ENCODE measurements at places on chromosomes 1 and 21. TPM values are rescaled to one million over a fixed set of nuclear protein-coding genes. Genes with fewer than 3 reads are reported as not detected.

DNA sequence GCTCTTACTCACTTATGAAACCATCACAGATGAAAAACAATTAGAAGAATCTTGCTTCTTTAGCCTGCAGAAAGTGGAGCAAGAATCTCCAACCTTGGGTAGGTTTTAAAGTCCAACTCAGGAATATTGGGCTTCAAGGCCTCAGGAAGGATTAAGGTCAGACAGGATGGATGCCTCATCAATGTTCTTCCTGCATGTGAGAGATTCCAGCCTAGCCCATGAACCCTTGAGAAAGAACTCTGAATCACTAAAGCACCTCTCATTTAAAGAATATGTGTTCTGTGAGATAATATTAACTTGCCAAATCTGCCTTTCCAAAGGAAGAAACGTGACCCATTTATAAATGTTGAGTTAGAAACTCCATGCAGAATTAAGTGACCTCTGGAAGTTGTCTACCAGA lies 345.2 kb upstream of the CAMK1G start:
- DNase-seq: no peak

- DNase-seq: peak; percentile 54
These were observed 79.7 kb downstream of the TBX19 start for GRCh38 chr1:168360151-168361021.

Gene ACTL8
- 88.9 TPM for total RNA-seq

DNA sequence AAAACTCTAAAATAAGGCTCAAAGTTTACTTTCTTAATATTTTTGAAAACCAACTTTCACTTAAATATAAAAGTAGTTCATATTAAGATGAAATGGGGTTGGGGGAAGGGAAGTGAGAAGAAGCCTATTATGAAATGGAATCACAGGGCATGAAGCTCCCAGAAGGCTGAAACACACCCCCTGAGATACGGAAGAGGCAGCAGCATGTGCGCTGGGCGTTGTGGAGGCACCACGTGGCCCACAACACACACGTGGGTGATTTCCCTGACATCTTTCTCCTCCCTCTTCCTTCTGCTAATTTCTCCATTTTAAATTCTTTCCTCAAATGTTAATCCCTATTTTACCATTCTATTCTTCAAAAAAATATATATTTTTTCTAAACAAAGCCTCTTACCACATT lies 35.6 kb upstream of the SEC16B start:
- DNase-seq: no peak

DNA sequence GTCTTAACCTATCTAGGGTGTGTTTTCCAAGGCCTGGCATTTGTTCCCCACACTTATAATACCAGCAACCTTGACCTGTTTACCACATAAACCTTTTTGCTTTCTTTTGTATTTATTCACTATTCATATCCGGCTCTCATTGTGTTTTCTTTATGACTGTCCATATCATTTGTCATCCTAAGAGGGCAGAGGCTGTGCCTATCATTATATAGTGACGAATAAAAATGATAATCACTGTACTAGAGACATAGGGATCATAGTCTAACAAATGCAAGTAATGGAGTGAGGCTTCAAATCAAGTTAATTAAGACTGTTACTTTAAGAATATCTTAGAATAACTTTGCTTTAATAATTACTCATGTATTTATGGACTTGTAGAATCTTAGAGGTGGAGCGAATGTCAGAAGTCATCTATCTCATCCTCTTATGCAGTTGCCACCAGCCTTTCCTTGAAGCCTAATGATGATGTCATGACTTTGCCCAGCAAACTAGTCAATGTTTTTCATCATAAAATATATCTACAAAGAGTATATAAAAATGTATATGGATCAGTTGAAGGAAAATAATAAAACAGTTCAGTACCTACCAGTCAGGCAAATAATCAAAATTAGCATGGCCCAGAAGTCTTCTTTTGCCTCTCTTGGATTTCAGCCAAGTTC lies 4.7 kb upstream of the ETV3 start:
- DNase-seq: no peak

Gene CR1L
- not detected for total RNA-seq

DNA sequence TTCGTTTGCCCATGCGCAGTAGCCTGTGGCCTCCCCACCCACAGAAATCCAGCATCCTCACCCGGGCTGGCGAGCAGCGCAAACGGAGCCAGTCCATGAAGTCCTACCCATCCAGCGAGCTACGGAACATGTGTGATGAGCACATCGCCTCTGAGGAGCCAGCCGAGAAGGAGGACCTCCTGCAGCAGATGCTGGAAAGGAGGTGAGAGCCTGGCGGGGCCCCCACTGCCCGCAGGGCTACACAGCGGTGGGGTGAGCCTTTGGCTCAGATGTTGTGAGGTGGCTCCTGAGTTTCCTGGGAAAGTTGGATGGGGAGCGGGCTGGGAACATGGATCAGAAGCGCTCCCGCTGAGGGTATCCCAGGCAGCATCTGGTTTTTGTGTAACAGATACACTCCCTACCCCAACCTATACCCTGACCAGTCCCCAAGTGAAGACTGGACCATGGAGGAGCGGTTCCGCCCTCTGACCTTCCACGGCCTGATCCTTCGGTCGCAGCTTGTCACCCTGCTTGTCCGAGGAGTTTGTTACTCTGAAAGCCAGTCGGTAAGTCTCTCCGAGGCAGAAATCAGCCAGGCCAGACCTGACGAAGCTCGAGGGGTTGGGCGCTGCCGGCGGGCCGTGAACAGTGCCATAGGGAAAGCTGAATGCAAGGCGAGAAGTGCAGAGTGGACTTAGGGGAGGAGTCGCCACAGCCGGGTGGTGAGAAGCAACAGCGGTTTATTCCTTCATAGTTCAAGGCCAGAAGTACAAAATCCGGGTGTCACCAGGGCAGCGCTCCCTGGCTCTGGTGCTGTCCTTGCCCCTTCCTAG lies 10.4 kb downstream of the NPPA start:
- DNase-seq: no peak

GRCh38 chr1:225859151-225859550 lies 23.0 kb downstream of the TMEM63A start:
- no peak for DNase-seq

DNA sequence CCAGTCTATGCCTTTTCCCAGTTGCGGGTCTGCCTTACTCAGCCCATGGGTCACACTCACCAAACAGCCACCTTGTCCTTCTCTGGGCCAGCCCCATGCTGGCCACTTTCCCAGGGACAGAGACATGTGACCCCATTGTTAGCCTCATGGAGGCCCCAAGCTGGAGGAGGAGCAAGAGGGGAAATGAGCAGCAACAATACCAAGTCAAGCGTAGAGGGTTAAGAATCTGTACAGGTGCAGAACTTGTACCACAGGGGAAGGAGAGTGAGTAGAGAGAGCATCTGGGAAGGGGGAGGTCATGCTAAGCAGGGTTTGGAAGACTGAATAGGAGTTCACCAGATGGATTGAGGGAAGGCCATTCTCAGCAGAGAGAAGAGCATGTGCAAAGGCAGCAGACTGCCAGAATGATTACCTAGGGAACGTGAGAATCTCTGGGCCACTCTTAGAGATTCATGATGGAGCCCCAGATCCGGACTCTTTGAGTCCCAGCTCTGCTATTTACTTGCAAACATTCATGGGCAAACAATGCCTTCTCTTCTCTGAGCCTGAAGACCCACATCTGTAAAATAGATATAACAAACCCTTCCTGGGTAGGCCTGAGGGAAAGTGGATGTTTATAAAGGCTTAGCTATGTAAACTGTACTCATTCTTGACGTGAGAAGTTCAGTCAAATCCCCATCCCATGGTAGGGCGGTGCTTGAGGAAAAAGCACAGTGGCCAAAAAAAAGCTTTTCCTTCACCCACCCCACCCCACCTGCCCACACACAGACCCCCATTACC lies 2.8 kb upstream of the SLC2A1 start:
- no peak for DNase-seq
